ENCODE measurements at places on chromosomes 1 and 21.

GRCh38 chr1:16116625-16117024, 39.2 kb downstream of the EPHA2 start:
- DNase-seq = no peak

GRCh38 chr21:31897311-31897710, 24.5 kb downstream of the HUNK start:
- DNase-seq = no peak

- no peak for DNase-seq
Measured at GRCh38 chr1:114113411-114114184, 40.1 kb downstream of the SYT6 start.

DNA sequence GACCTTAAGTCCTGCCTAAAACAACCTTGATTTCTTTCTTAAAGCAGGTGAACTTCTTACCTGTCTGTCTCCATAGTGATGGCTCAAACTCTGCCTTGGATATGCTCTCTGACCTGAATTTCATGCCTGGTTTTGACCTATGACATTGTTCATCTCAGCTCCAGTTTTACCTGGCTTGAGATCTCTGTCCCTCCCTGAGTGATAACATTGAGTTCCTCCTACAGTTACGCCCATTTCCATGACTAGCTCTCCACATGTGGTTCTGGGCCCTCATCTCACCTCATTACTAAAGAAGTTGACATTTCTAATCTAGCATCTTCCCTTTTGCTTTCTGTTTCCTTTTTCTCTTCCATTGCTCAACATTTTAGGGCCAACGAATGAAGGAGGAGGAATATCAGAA, 233.1 kb downstream of the HHIPL2 start:
- no peak for DNase-seq

DNA sequence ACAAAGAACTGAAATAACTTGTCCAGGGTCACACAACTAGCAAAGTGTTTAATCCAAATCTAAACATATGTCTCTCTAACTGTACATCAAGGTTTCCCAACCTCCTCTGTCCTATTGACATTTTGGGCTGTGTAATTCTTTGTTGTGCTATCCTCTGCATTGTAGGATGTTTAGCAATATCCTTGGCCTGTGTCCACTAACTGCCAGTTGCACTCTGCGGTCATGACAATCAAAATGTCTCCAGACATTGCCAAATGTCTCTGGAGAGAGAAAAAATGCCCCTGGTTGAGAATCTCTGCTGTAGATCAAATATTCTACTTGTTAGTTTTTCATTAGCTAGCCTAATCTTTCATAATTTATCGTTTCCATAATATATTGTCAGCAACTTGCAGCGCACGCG, 353.4 kb upstream of the NEGR1 start:
- peak; percentile 5 for DNase-seq

DNA sequence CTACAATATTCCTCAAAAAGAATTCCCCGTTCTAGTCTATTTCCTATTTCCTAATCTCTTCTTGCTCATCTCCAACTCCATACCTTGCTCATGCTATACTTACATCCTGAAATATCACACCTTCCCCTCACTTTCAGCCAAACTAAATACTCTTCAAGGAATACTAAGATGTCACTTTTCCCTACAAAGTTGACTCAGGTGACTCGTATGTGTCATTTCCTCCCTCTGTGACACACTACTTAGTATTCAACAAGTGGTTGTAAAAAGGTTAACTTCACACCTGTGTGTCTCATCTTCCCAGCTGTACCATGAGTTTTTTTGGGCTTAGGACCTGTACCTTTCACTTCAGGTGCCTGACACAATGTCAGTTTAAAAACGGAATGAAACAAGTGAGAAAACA, 81.9 kb upstream of the LBR start:
- no peak for DNase-seq

DNA sequence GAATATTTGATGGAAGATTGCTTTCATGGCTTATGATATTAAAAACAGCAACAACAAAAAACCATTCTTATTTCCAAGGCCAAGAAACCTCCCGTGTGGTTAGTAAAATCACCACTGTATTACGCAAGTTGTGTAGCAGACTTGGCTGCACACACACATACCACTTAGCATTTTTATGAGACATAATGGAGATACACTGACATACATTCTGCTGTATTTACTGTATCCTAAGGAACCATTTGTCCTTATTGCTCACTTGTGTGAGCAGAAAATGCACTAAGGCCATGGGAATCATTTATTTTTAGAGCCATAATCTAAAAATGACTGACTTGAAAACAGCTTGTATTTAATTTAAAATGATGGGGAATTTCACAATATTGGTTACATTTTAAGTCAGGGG, 584 bp upstream of the C1orf141 start:
- DNase-seq = peak; percentile 57

GRCh38 chr1:168223681-168224540, 1.9 kb upstream of the SFT2D2 start:
- DNase-seq = no peak

DNA sequence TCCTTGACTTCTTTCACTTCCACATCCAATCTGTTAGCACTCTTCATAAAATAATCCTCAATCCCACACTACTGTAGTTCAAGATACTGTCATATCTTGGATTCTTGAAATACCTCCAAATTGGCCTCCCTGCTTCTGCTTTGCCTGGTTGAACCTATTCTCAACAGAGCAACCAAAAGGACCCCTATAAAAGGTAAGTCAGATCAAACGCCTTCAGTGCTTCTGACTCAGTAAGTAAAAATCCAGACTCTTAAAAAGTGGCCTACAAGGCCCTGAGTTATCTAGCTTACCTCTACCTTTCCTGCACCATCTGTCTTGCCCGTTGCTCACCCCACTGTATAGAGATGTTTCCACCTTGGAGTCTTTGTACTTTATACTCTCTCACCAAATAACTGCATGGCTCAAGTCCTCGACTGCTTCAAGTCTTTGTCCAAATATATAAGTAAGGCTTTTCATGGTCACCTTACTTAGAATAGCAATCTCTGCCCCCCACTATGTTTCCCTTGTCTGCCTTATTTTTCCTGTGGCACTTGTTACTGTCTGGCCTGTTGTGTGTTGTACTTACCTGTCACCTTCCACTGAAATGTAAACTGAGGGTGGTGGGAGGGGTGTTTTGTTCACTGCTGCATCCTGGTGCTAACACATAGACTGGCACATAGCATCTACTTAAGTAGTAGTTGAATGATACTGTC, 5.1 kb upstream of the PIGV start:
- no peak for DNase-seq

DNA sequence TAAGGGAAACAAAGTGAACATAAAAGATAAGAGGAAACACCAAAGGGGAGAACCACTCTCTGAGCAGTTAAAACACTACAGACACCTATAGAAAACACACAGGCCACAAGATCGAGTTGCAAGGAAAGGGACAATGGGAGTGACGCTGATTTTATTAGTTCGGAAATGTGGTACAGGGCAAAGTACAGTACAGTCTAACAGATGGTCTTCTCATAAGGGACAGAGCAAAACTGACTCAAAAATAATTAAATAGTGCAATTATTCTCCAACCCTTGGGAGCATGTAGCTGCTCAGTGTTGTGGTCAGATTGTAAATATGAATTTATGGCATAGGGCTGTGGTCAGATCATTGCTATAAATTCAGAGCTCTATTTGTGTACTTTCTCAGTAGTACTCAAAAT, 352.0 kb downstream of the USH2A start:
- no peak for DNase-seq

DNA sequence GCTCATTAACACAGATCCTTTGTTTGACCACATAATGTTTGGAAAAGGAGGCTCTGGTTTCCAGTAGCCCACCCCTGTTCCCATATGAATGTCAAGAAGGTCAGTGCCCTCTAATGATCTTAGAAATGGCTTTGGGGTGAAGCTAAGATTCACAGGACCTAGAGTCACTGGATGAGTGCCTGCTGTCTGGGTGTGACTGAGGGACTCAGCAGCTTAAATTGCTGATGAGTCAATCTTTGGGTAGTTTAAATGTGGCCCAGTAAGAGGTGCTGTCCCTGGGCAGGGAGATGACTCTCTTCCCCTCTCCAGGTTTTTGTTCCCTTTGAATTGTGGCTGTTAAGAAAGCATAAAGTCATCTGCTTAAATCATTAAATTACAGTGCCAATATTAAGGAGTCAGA, 50.6 kb downstream of the L1TD1 start:
- DNase-seq = no peak

DNA sequence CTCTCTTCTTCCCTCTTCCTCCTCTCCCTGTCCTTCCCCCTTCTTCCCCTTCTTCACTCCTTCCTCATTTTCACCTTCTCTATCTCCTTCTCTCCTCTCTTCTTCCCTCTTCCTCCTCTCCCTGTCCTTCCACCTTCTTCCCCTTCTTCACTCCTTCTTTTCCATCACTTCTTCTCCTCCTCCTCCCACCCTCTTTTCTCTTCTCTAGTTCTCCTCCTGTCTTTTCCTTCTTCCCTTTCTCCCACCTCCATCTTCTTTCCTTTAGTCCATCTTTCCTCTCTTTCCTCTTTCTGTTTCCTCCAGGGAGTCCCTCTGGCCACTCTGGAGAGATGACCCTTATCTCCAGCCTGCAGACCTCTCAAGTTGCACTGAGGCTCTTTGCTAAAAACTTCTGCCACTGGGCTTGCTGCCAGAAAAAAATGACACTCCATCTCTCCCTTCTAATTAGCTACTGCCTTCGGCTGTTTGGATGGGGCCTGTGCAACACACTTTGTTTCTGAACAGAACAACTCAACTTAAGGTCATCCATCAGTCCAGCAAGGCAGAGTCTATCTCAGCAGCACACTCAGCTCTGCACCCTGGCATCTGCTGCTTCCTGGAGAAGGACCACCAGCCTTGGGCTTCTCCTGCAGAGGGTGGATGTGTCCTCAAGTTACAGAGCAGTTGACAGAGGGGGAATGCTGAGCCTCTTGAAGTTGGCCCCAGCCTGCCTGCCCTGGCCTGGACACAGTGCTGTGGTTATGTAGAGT, 538.8 kb downstream of the MATN1 start:
- no peak for DNase-seq

GRCh38 chr1:54053745-54054437, 483 bp downstream of the TCEANC2 start:
- no peak for DNase-seq

DNA sequence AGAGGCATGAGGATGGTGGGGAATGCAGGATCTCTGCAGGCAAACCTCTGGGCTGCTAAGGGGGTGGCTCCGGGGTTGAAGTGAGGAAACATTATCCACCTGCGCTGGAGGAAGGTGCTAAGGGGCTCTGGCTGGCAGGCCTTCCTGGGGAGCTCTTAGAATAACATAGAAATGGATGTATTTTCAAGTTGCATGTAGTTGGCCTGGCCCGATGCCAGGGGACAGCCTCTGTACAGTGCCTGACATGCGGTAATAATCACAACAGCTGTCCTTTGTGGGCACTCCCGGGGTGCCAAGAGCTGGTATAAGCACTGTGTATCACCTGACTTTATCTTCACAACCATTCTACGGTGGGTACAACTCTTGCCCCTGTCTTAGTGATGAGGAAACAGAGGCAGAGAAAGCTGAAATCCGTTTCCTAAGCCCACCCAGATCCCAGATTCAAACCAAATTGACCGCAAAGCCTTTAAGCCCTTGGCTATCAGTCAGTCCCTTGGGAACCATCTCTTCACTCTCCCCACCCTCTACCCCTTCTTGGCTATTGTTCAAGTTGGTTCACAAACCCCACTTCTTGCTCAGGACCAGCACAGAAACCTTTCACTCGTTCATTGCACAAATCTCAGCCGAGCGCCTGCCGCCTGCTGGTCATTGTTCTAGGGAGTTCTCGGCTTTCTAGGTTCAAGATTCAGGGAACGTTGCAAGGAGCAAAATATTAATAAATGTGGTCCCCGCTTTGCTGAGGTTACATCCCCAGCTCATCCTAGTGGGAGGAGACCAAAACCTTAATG, 30.9 kb downstream of the PADI4 start:
- no peak for DNase-seq
